Psoas muscle (tissue), 8 donors: ENCODE measurements at places on chromosomes 4 and X. TPM values are rescaled to one million over a fixed set of nuclear protein-coding genes. Genes with fewer than 3 reads are reported as not detected.

TLR10 gene
- polyA plus RNA-seq = 0.01 TPM

ZFP42 gene
- polyA plus RNA-seq = not detected

ARHGEF6 gene
- 19.6 TPM for polyA plus RNA-seq

ZNF275 gene
- polyA plus RNA-seq = 4.3 TPM

HPGD gene
- polyA plus RNA-seq = 0.52 TPM

STIM2 gene
- 2.4 TPM for polyA plus RNA-seq

LIN54 gene
- polyA plus RNA-seq = 14.7 TPM

IQCM gene
- polyA plus RNA-seq = not detected

FUNDC2 gene
- polyA plus RNA-seq = 441 TPM

TAF7L gene
- polyA plus RNA-seq = 0.04 TPM

LYAR gene
- 60.8 TPM for polyA plus RNA-seq

SLC25A6 gene
- polyA plus RNA-seq = 97.1 TPM

NPY2R gene
- not detected for polyA plus RNA-seq

CD40LG gene
- not detected for polyA plus RNA-seq

SLC49A3 gene
- 1.9 TPM for polyA plus RNA-seq

FAM241A gene
- 6.0 TPM for polyA plus RNA-seq

VGLL1 gene
- polyA plus RNA-seq = not detected

SPANXB1 gene
- polyA plus RNA-seq = not detected

NPY1R gene
- 0.29 TPM for polyA plus RNA-seq

LAMTOR3 gene
- polyA plus RNA-seq = 22.4 TPM

RIBC1 gene
- 0.44 TPM for polyA plus RNA-seq

ATP2B3 gene
- polyA plus RNA-seq = 0.01 TPM

MAGEA4 gene
- not detected for polyA plus RNA-seq

SMIM31 gene
- polyA plus RNA-seq = 0.01 TPM

PCDH10 gene
- 0.05 TPM for polyA plus RNA-seq

CXCR3 gene
- not detected for polyA plus RNA-seq

MAOB gene
- polyA plus RNA-seq = 43.8 TPM

MND1 gene
- 0.48 TPM for polyA plus RNA-seq

FGFR3 gene
- 0.29 TPM for polyA plus RNA-seq

SOX3 gene
- polyA plus RNA-seq = 0.03 TPM

WNK3 gene
- 0.01 TPM for polyA plus RNA-seq

FAAH2 gene
- not detected for polyA plus RNA-seq

XAGE3 gene
- 0.55 TPM for polyA plus RNA-seq

TLR3 gene
- 0.49 TPM for polyA plus RNA-seq

ARHGAP36 gene
- polyA plus RNA-seq = 0.01 TPM

POF1B gene
- polyA plus RNA-seq = 0.01 TPM

ENAM gene
- 1.5 TPM for polyA plus RNA-seq

CT45A2 gene
- not detected for polyA plus RNA-seq

SPANXA2 gene
- not detected for polyA plus RNA-seq
